KBM-7 (cell line): ENCODE measurements at places on chromosomes 7 and 10.

DNA sequence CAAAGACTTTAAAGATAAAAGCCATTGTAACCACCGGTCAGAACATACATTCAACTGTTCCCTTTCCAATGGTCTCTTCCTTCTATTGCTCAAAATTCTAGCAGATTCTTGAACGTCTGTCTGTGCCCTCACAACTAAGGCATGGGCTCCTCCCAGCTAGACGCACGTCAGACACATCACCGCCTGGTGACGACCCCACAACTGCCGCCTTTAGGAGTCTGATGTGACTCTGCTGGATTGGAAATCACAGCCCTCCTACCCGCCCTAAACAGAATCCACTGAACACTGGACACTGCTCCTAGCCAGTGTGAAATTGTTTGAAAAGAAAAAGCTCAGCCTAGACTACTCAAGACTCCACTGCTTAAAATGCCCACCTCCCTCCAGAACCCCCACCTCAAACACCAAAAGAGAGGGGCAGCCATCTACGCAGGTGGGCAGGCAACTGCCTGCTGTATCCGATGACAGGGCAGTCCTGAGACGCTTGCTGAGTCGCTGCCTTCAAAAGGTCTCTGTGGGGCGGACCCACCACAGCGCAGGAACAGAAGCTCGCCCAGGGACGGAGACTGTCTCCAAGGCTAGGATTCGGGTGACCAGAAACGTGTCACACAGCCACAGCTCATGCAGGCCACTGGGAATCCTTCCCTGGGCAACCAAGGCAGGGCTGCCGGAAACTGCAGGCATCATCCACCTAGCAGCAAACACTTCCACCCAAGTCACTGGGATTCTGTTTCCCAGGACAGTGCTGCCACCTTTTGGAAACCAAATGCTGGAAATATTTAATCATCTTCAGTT, 34.7 kb downstream of the GSDME start:
- no peak for DNase-seq

- peak; percentile 27 for DNase-seq
Observed at GRCh38 chr7:85630904-85631600, 444.2 kb upstream of the SEMA3D start.

DNA sequence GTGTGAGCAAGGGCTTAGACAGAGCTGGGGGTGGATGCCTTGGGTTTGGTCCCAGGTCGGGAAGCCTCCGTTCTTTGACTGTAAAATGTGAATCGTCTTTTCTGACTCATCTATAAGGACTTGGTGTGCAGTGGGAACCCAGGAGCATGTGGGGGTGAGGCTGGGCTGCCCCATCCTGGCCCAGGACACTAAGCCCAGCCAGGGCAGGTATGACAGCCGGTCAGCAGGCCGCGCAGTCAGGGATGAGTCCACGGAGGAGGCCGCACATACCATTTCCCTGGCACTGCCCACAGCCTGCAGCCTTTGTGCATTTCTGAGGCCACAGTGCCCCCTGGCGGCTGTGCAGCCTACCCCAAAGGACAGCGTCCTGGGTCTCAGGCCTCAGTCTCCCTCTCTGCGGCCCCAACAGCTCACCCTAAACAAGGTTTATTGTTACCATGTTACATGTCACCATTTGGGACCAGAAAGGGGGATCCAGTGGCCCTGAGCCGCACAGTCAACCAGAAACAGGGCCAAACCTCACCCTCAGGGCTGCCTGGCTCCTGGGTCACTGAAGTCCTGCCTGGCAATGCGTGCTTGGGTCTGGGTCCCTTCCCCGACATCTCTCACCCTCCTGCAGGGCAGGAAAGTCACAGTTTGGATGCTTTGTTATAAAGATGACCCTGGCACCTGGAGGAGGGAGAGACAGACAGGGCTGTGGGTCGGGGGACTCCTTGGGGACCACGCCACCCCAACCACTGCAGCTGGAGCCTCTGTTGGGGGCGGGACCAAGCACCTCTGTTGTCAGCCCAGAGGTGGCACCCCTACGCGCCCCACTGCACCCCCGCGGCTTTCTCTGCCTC, 14.4 kb upstream of the SH2B2 start:
- DNase-seq, result peak; percentile 61

GRCh38 chr7:151351967-151352366, 10.4 kb downstream of the NUB1 start:
- peak; percentile 93 for DNase-seq

DNA sequence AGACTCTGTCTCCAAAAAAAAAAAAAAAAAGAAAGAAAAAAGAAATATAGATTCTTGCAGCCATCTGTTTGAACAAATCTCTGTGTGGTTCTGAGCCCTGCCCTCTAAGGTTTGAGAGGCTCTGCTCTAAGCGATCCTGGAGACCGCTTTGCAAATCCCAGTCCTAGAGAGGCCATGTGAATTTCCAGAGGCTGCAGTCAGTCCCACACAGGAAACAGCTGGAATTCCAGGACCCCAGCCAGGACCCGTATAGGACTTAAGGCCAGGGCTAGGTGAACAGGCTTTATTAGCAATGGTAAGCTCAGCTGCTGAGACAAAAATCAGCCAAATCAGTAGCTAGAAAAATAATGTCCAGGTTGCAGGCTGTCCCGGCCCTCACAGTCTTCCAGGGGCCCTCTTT, 154.8 kb downstream of the RPS24 start:
- no peak for DNase-seq

GRCh38 chr10:11050301-11051287, 32.9 kb downstream of the CELF2 start:
- no peak for DNase-seq

- no peak for DNase-seq
Observed at GRCh38 chr7:41912851-41913567, 210.1 kb upstream of the INHBA start.

DNA sequence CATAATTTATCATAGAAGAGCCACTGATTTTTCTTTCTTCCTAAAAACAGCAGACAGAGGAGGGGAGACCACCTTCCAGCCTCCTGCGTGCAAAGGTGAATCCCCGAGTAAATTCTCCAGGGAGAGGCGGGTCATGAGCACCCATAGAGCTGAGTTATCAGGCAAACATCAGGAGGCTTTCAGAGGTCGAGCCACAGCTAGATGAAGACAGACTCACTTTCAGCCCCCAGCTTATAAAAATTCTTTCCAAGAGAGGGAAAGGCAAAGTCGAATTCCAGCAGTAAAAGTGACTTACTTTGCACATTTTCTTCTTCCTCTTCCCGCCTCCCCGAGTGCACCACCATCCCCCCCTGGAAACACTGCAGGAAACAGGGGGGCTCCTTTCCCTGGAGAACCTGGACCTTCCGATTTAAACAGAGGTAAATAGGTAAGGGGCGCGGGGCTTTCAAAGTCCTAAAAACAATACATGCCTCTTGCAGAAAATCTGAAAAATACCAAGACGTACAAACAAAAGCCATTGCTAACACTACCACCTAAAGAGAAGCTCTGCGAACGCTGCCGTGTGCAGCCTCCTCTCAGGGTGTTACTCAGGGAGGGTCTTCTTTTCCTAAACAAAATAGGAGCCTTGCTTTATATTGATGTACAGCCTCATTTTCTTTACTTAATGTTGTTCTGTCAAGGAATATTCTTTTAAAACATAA, 163.8 kb downstream of the SVIL start:
- no peak for DNase-seq

GRCh38 chr7:21915140-21915539, 30.6 kb downstream of the CDCA7L start:
- no peak for DNase-seq

DNA sequence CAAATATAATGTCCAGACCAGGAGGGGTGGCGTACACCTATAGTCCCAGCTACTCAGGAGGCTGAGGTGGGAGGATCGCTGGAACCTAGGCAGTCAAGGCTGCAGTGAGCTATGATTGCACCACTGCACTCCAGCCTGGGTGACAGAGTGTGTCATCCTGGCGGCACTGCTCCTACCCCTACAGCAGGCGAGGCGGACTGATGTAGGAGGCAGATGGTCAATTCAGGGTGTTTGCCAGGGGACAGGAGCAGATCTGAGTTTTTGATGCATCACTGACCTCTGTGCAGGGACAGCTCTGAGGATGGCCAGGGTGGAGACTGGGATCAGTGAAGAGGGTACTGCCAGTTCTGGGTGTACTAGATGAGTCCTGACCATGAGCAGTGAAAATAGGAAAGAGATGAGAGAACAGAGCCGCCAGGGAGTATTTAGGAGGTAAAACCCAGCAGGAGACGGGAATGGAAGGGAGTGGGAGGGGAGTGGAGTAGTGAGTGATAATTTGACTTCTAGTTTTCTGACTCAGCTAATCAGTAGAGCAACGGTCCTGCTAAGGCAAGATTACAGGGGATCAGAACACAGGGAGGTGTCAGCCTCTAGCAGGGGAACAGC, 75.3 kb downstream of the HIP1 start:
- no peak for DNase-seq

- no peak for DNase-seq
Observed at GRCh38 chr10:58587676-58588075, 75.0 kb downstream of the BICC1 start.

- no peak for DNase-seq
Observed at GRCh38 chr7:101631224-101631714, 2.2 kb upstream of the MYL10 start.

GRCh38 chr10:89062861-89063260, 72.3 kb downstream of the FAS start:
- DNase-seq, result no peak

DNA sequence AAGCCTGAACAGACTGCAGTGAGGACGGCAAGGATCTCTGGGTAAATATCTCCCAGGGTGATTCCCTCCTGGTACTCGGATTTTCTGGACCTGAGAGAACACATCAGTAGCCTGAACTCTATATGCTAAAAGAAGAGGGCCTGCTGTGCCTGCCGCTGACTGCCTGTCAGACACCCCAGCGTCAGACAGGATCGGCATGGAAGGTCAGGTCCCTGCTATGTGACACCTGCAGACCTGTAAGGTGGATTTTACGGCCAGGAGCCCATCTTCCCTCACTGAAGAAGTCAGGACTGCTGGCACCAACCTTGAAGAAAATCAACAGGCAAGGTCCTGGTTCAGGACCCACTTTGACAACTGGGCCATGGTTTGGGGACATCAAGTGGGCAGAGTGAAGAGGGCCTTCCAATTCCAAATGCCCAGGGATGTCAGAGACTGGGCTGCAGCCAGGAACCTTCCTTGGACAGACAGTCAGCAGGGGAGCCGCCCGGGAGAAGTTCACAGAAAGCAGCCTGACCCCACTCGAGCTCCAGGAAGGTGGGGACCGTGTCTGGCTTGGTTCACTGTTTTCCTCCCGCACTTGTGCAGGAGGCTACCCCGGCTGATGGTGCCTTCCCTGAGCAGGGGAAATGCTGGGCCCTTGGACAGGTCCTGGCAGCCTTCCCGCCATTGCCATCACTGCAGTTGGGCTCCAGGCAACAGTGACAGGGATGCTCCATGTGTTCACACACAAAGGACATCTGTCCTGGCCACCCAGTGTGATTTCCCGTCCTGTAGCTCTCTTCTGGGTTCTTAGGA, 91.8 kb upstream of the LANCL2 start:
- DNase-seq, result no peak

- DNase-seq, result no peak
Observed at GRCh38 chr10:33612116-33612515, 277.6 kb upstream of the NRP1 start.

DNA sequence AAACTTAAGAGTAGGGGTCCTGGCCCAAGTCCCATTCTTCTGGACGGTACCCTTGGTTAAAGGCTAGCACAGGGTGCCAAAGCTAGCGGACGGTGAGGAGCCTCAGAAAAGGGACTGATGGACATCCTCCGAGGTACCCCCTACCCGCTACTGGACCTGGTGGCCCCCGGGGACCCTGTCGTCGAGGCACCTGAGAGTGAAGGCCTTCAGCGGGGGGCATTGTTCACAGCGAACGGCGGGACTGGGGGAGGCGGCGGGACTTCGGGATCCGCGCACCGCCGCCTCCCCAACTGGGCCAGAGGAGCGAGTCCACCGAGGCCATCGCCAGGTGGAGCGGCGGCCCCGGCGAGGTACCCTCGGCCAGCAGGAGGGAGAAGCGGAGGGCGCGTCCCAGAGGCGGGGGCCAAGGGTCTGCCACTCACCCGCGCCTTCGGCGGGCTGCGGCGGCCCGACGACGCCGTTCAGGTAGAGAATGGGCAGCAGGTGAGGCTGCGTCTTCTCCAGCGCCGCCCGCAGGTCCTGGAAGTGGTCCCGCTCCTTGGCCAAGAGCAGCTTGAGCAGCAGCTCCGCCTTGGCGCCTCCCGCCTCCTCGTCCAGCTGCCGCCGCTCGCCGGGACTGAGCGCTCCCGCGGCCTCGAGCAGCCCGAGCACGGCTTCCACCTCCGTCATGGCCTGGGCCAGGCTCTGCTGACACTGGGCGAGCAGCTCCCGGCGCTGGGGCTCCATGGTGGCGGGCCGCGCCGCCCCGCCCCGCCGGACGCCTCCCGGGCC, 575 bp downstream of the DLG5 start:
- peak; percentile 38 for DNase-seq

DNA sequence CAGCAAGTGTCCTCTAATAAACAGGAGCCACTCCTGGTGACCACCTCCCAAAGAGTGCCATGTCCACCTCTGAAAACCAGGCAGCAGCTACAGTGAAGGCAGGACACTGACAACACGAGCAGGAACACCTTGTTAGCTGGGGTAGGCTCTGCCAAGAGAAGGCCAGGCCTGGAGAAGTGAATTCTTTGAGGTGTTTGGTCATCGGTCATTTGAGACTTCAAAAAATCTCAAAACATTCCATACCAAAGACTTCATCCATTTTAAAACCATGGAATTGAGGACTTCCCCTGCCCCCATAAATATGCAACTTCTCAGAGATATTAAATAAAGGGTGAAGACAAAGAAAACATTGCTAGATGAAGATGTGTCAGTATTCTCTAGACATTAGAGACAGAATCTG, 28.4 kb upstream of the OPALIN start:
- DNase-seq, result no peak

DNA sequence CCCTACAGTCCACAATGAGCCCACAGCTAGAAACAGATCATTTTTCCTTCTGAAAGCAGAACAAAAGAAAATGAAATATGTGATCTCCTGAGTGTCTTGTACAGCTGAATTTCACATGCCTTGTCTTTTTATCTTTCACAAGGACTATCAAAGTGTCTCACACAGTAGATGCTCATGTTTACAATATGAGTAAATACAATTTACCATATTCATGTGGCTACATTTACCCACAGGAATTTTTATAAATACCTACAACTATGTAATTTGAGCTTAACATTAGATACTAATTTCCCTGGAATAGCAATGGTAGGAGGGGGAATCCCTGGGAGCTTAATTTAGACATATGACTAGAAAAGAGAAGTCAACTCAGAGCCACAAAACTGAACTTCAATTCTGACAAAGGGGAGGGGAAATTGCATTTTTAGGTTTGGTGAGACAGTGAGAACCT, 186.2 kb downstream of the MACC1 start:
- no peak for DNase-seq
